Stimulated activated CD8-positive, alpha-beta memory T cell treated with anti-CD3 and anti-CD28 coated beads, Interleukin-15, amount 100 ng/mL, for 24 hours (primary cell): ENCODE measurements at places on chromosomes 1 and 21.
A peak's percentile ranks its signal among the peaks of the same experiment; 100 is the strongest.

- no peak for DNase-seq
Observed at GRCh38 chr21:43591571-43591970, 67.7 kb downstream of the HSF2BP start.

- no peak for DNase-seq
Observed at GRCh38 chr1:214234635-214235025, 46.3 kb upstream of the SMYD2 start.

- DNase-seq = no peak
Observed at GRCh38 chr1:21913258-21913657, 23.9 kb downstream of the HSPG2 start.

- no peak for DNase-seq
Observed at GRCh38 chr21:42056996-42057689, 14.0 kb upstream of the UMODL1 start.

DNA sequence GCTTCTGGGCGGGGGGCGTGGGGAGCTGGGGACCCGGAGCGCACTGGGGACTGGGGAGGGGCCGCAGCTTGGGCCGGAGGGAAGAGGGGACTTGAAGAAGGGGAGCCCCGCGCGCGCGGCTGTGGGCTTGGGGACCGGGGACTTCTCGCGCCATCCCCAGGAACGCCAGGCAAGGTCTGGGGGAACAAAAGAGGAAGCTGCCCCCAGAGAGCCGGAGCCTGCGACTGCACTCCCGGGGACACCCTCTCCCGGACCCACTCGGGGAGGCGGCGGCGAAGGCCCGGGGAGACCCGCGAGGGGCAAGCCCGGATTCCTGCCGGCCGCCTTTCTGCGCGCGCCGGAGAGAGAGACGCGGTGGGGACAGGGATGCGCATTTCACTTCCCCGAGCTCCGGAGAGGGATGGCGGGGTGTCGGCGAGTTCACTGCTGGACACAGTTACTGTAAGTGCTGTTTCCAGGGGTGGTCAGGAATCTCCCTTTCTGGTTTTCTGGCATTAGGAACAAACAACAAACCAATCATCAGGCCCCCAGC lies 732 bp downstream of the ABCG1 start:
- no peak for DNase-seq

- no peak for DNase-seq
Observed at GRCh38 chr1:212791261-212791675, 309 bp downstream of the NSL1 start.

- DNase-seq = no peak
Observed at GRCh38 chr1:44807364-44808062, 362 bp upstream of the DYNLT4 start.

- no peak for DNase-seq
Observed at GRCh38 chr21:26948194-26948593, 18.7 kb downstream of the ADAMTS5 start.

- no peak for DNase-seq
Observed at GRCh38 chr1:9239622-9240401, 5.2 kb downstream of the H6PD start.

DNA sequence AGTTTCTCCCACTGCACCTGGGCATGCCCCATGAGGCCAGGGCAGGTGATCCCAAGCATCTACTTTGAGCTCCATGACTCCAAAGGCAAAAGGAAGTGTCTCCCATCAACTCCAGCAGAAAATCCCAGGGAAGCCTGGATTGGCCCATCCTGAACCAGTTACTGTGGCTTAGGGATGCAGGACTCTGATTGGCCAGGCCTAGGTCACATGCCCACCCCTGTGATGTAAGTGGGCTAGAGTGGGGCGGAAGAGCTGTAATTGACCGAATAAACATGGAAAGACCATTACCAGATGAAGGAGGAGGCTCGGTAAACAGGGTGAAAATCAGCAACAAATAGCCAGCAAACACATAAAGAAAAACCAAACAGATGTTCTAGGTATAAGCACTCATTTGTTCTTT lies 45.2 kb downstream of the MATN1 start:
- no peak for DNase-seq

GRCh38 chr1:3058263-3059030 lies 10.6 kb upstream of the PRDM16 start:
- DNase-seq = no peak

DNA sequence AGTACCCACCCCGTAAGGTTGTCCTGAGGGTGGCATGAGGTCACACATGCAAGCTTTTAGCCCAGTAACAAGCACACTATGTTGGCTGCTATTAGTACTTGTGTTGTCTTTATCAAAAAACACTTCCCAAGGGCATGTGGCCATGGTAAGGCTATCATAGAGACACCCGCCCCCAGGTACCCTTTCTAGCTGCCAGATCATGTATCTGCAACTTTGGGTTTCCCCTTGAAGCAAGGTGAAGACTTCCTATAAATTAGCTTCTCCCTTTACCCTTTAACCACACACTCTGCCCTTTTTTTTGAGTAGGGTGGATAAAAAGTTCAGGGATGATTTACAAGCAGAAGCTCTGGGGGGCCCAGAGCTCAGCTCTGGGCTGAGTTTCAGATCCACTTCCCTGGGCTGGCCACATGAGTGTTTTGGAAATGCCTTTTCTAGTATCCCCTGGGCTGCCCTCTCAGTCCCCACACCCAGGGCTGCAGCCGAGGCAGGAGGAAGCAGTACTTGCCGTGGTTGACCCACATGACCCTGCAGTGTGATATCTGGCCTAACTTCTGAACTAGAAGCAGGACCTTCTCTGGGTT lies 2.0 kb downstream of the ZDHHC18 start:
- no peak for DNase-seq

DNA sequence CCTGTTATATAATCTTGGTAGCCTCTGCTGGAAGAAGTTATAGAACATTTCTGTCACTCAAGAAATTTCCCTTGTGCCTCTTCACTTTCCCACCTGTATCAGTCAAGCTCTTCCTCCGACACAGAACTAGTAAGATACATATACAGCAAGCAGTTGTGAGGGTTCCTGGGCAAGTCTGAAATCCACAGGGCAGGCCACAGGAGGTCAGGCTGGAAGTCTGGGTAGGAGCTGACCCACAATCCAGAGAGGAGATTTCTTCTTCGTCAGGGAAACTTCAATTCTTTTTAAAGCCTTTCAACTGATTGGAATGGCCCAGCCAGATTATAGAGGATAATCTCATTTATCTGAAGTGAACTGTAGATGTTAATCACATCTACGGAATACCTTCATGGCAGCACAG lies 96.4 kb upstream of the FMN2 start:
- no peak for DNase-seq

GRCh38 chr21:33572350-33572749 lies 16.1 kb downstream of the DONSON start:
- DNase-seq = no peak

DNA sequence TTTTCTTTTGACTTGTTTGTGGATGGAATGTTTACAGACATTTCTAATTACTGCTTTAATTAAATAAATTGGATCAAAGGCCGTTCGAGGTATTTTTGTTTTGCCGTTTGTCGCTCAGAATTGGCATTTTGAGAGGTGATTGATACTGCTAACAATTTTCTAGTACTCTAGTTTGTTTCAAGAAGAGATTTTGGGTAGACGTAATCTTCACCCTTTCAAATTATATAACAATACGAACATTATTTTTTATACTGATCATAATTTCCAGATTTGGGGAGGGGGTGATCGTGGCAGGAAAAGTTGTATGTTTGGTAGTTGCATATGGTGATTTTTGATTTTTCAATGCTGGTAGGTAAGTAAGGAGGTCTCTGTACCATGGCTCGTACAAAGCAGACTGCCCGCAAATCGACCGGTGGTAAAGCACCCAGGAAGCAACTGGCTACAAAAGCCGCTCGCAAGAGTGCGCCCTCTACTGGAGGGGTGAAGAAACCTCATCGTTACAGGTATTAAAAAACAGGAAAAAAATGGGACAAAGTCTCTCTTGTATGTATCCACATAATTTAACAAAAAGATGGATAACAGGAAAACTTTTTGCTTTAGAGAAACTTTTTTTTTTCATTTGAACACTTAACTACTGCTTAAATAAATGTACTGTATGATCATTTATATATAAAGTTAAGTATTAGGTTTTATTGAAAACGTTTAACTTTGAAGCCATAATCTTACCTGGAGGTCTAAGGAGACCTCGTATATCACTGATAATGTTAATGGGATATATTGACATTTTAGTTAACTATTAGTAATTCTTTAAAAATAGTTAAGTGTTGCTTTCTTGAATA lies 1.7 kb downstream of the H3-3A start:
- DNase-seq = no peak

- no peak for DNase-seq
Observed at GRCh38 chr21:15408089-15408488, 321.7 kb upstream of the USP25 start.

DNA sequence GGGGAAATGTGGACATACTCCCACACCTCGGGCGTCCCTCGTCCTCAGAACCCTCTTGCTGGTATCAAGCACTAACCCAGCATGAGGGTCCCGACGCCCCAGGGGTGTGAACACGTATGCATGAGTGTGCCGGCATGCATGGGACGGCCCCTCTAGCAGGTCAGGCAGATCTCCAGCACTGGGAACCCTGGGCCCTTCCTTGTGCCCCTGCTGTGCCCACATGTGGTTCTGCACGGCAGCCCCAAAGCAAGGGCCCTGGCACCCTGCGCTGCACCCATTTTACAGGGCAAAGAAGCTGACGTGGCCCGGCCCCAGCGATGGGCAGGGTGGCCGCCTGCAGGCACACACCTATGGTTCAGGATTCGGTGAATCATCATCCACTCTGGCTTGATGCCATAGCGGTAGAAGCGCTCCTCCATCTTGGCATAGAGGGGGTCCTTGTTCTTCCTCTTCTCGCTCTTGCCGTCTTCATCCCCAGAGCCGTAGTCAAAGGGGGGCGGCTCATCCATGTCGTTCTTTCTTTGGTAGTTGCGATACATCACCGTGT lies 34.2 kb downstream of the CHD5 start:
- DNase-seq = no peak

DNA sequence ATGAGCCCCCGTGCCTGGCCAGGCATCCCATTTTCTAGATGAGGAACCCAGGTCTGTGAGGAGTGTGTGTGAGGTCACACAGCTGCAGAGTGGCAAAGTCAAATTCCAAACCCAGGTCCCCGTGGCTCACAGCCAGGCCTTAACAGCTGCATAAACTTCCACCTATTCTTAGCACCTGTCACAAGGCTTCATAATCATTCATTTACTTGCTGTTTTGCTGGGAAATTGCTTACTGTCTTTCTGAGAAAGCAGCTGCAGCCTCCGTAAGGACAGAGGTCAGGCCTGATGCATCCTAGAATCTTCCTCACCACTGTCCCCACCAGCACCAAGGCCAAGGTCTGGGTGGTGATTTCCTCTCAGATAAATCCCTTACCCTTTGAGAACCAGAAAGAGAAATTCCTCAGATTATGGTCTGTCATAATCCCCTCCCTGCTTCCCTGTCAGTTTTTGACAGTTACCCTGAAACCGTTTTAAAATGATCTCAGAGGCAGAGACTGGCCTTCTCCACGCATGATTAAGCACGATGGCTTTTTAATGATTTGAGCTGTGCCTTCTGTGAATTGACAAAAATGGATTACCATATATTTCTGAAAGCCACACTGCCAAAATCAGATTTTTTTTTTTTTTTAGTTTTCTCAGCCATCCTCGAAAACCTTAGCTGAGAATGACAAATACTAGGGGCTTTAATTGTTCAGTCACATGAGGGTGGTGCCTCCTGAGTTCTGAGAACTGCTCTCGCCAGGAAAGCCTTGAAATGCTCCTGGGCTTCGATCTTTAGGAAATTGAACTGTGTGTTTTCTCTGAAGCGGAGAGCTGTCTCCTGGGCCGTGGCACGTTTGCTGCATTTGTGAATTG lies 70.0 kb upstream of the SELENON start:
- no peak for DNase-seq

- DNase-seq = no peak
Observed at GRCh38 chr1:935751-936231, 12.1 kb downstream of the SAMD11 start.

DNA sequence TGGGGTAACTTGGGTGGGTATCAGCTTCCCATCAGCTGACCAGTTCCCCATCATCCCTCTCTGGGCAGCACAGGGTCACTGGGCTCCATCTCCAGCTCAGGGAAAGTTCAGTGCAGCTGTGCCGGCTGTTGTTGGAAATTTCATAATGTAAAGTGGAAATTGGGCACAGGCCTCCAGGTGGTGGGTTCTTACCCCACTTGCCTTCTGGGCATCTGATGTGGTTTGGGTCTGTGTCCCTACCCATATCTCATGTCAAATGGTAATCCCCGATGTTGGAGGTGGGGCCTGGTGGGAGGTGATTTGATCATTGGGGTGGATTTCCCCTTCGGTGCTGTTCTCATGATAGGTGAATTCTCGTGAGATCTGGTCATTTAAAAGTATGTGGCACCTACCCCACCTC lies 59.7 kb upstream of the PSEN2 start:
- DNase-seq = no peak

GRCh38 chr1:201119206-201120197 lies 7.3 kb upstream of the CACNA1S start:
- DNase-seq = peak; percentile 16

- no peak for DNase-seq
Observed at GRCh38 chr1:197413564-197413963, 145.5 kb downstream of the CRB1 start.
